Fibroblast of villous mesenchyme (primary cell): ENCODE measurements at places on chromosomes 5 and 9. TPM values are rescaled to one million over a fixed set of nuclear protein-coding genes. Genes with fewer than 3 reads are reported as not detected.

GPR21 gene
- 1.9 and 3.0 TPM in 2 replicates for total RNA-seq

LPCAT1 gene
- total RNA-seq = 35.8 and 57.4 TPM in 2 replicates

CMYA5 gene
- total RNA-seq = 1.3 and 1.7 TPM in 2 replicates

SMIM33 gene
- not detected in 2 replicates for total RNA-seq

LHX3 gene
- total RNA-seq = not detected in 2 replicates

PCDHA4 gene
- 0.32 and 0.43 TPM in 2 replicates for total RNA-seq

IL33 gene
- total RNA-seq = 1.3 and 7.3 TPM in 2 replicates

C5orf63 gene
- total RNA-seq = 1.3 and 1.6 TPM in 2 replicates

SNX2 gene
- total RNA-seq = 65.4 and 66.9 TPM in 2 replicates

GPBP1 gene
- total RNA-seq = 43.2 and 73.0 TPM in 2 replicates

SLC6A19 gene
- total RNA-seq = not detected in 2 replicates

C5orf34 gene
- total RNA-seq = 3.9 and 7.8 TPM in 2 replicates

STK32A gene
- total RNA-seq = 0.97 and 2.2 TPM in 2 replicates

SOX30 gene
- under 0.01 TPM in 1 of 2 replicates, not detected in the other for total RNA-seq

PCDHB13 gene
- under 0.01 and 0.32 TPM in 2 replicates for total RNA-seq

SPARC gene
- 1,969 and 2,230 TPM in 2 replicates for total RNA-seq

COL23A1 gene
- total RNA-seq = not detected in 2 replicates

CNTRL gene
- 5.8 and 6.5 TPM in 2 replicates for total RNA-seq

ZNF484 gene
- 12.6 and 15.1 TPM in 2 replicates for total RNA-seq

QRFP gene
- not detected in 2 replicates for total RNA-seq

KCNIP1 gene
- total RNA-seq = not detected in 2 replicates

TRAF1 gene
- 0.86 and 1.6 TPM in 2 replicates for total RNA-seq

IRX2 gene
- 0.32 and 3.0 TPM in 2 replicates for total RNA-seq

GNPDA1 gene
- 54.8 and 59.6 TPM in 2 replicates for total RNA-seq

FLT4 gene
- under 0.01 and 0.43 TPM in 2 replicates for total RNA-seq
